Activated T-cell treated with anti-CD3 and anti-CD28 coated beads, Interleukin-2, amount 50 U/mL, for 48 hours (primary cell): ENCODE measurements at places on chromosomes 16 and 17.

GRCh38 chr17:17132746-17133145 is 73.4 kb downstream of the PLD6 start:
- no peak for DNase-seq

- no peak for DNase-seq
Observed at GRCh38 chr16:68798398-68798797, 44.9 kb upstream of the TANGO6 start.

DNA sequence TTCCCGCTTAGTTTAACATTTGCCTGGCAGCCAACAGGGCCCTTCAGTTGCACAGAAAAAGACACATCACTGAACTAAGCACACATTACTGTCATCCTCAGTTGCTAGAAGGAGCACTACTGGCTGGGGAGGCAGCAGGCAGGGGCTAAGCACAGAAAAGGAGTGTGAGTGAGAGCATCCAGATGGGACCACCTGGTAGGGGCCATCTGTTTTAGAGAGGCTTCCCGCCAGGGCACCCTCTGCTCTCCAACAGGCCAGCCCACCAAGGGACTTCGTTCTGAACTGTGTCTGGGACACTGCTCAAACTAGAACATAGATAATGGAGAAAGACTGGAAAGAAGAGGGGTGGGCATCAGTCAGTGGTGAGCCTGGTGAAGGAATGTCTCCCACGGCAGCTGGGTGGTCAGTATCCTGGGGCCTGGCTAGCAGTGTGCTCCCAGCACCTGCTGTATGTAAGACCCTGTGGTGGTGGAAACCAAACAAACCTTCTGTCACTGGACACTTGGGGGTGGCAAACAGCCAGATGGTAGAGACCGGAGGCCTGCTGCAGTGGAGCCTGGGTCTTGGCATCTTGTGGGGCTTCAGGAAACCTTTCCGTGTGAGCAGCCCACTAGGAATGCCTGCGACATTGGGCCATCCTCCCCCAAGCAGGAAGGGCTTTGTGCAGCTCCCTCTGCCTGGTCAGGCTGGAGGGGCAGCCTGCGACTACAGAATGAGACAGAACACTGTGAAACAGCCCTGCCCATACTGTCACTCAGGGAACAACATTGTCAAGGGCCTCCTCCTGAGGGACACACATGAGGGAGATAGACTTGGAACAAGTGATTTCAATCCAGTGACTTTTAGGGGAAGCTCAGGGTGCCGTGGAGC is 12.8 kb upstream of the RANGRF start:
- no peak for DNase-seq

DNA sequence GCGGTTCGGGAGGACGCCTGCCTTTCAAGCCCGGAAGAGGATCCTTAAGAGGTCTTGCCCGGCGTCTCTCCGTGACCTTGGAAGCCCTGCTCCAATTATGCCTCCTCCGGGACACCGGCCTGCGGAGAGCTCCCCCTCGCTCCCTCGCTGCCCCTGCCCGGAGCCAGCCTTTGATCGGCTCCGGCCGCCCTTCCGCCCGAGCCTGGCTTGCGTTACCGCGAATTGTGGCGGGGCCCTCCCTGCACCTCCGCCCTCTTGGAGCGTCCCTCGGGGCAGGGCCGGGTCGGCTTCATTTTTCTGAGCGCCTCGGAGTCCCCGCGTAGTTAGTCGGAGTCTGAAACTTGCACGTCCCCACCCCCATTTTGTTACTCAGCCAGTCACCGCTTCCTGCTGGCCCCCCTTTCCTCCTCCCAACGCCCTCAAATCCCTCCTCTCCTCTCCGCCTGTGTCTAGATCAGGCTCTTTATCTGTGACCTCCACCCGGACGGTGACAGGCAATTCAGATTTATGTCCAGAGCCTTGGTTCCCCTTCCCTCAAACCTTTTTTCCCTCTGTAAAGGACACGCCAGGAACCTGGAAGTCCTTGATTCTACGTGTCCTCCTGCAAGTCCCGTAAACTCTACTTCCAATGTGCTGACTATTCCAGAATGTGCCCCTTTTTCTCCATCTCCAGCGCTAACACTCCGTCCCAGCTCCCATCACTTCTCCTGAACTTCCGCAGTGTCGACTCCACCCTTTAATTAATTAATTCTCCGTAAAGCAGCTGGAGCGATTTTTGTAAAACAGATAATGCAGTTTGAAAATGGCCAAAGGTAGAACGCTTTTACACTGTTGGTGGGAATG is 569 bp upstream of the RABEP2 start:
- peak; percentile 89 for DNase-seq

GRCh38 chr17:73007407-73007806 is 85.1 kb downstream of the SLC39A11 start:
- no peak for DNase-seq

GRCh38 chr17:65586899-65587298 is 25.5 kb upstream of the AXIN2 start:
- no peak for DNase-seq

DNA sequence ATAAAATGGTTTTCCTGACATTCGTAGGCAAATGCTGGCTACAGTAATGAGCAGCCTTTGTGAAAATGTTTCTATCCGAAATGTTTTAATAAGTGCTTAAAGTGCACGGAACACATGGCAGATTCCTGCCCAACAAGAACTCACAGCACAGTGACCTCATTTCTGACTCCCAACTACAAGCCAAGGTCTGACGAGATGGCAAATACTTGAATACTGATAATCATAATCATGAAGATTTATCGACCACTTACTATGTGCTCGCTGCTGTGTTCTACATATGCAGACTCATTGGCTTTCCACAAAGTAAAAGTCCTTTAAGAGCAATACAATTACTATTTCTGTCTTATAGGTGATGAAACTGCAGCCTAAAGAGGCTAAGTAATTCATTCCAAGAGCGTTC is 238.1 kb upstream of the CDH5 start:
- DNase-seq: no peak

GRCh38 chr17:41578971-41579370 is 7.1 kb upstream of the KRT9 start:
- no peak for DNase-seq

DNA sequence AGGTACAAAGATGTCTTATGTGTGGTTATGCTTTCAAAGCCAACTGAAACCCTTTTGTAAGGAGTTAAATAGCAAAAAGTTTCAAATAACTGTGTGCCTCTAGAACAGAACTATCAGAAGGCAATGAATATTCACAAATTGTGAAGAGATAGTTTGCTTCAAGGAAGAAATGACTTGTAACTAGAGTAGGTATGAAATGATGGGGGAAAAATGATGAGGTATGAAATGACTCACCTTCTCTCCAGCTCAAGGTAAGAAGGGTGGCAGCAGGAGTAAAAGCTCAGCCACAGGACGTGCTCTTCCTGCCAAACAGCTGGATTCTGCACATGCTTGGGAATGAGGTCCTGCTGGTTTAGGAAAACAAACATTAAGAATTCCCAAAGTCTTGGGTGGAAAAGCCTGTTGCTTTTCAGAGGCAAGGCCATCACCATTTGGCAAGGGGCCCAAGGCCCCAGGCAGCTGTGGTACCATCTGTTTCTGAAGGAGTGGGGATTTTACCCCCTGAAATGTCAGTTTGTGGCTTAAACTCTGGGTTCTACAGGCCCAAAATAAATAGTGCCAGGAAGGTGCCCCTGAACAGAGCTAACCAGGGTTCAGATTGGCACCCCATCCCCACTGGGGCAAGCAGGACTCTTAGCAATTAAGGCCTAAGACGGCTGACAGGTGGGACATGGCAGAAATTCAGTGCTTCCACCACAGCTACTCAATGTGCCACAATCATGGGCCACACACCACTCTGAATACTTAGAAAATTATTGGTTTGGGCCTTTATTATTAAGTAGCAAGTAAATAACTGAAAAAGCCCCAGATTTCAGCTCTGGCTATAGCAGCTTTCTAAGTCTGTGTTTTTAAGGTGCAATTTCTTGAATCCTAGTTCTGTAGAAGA is 13.3 kb downstream of the HERPUD1 start:
- peak; percentile 65 for DNase-seq

DNA sequence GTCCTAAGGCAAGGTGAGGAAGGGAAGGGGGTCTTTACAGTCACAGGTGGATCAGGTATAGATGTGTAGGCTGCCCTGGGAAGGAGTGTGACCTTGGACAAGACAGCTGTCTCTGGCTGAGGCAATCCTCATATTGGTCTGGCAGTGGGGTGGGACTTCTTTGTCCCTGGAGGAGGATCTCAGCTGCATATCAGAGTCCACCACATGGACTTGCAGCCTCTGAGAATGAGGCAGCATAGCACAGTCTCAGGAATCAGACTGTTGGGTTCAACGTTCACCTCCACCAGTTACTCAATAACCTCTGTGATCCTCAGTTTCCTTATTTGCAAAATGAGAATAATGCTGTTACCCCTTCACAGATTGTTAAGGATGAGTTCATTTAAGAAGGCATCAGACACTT is 33.4 kb downstream of the ACSM2A start:
- no peak for DNase-seq

GRCh38 chr17:73592079-73592415 is 52.2 kb downstream of the SDK2 start:
- DNase-seq: no peak

DNA sequence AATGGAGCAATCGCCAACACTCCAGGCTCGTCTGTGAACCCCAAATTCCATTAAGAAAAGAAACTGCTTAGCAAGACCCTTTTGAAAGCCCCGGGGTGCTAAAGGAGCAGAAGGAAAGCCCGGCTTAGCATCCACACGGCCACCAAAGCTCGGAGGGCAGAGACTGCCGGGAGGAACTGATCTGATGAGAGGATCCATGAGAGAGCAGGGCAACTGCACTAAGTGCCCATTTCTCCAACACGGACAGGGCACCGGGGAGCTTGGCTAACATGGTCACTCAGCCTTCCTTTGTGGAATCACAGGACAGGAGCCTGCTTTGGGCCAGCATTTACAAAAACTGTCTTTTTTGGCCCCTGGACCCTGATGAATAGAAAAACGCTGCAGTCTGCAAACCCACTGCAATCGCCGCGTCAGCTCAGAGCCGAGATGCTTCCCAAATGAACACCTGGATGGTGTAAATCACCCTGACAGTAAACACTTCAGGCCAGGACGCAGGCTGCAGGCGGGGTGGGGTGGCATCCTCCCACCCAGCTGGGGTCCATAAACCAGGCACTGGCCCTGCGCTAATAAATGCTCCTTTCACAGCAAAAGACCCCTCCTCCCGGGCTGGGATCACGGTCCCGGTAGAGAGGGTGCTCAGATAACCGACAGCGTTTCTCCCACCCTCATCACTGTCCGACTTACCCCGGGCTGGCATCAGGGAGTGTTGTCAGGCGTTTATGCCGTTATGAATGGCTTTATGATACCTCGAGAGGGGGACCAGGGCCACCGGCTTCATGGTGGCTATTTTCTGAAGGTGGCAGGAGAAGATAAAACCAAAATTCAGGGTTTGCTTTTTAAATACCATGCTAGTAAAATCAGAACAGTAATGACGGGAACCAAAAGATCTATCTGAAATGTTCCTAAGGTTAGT is 299.5 kb downstream of the IRF8 start:
- no peak for DNase-seq

GRCh38 chr16:49085686-49086085 is 196.0 kb downstream of the CBLN1 start:
- DNase-seq: no peak

DNA sequence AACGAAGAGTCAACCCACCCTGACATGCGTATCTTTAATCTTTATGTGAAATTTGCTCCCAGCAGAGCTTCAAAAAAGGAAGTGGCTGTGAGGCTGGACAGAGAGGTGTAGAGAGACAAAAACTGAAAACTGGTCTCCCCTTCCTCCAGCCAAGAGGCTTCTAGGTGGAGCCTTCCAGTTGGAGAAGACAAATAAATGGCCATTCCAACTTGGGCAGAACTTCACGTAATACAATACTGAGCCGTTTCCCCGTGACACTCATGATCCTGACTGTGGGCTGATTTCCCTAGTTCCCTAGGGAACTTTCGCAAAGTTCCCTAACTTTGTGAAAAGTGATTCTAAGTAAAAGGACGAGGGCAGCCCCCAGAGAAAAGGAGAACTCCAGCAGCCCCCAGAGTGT is 78.8 kb downstream of the ZFHX3 start:
- DNase-seq: no peak

GRCh38 chr17:36124879-36125824 is 21.5 kb downstream of the CCL4 start:
- DNase-seq: no peak
